ENCODE measurements at places on chromosomes 6 and 20. TPM values are rescaled to one million over a fixed set of nuclear protein-coding genes. Genes with fewer than 3 reads are reported as not detected.

Gene CTCFL
- polyA plus RNA-seq: 3.6 TPM

Gene TEAD3
- 50.0 TPM for polyA plus RNA-seq

Gene PDE7B
- polyA plus RNA-seq: 8.8 TPM

Gene GPRC6A
- 0.43 TPM for polyA plus RNA-seq

Gene ELOVL2
- polyA plus RNA-seq: 10.7 TPM

Gene GUCA1A
- not detected for polyA plus RNA-seq

Gene RBBP8NL
- 1.6 TPM for polyA plus RNA-seq

Measured in left renal cortex interstitium (tissue), 4 donors.